ENCODE measurements at places on chromosomes 12 and 14.

DNA sequence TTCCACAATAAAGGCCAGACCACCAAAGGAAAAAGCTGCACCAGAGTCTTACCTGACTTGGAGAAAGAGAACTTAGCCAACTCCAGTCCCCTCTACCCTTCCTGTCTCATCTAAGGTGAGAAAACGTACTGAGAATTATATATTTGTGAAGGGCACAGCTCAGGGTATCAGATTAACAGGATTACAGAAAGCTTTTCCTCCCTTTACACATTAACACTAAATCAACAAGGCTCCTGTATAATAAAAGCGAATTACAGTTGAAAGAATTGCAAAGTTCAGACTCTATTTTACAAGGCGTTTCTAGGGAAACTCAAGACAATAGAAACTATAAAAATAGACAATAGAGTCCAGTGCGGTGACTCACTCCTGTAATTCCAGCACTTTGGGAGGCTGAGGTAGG, 82.7 kb upstream of the RPL10L start:
- H3K36me3 ChIP-seq, result no peaks in the 10 kb centered on the region
- H3K4me1 ChIP-seq, result no peaks in the 10 kb centered on the region
- H3K27ac ChIP-seq, result peak overlapping the region; percentile 86

- H3K36me3 ChIP-seq, result no peaks in the 10 kb centered on the region
- H3K27ac ChIP-seq, result peak overlapping the region; percentile 33
- no peaks in the 10 kb centered on the region for H3K27me3 ChIP-seq
- peak overlapping the region; percentile 51 for H3K4me3 ChIP-seq
- H3K4me1 ChIP-seq, result peaks cover 8% of the 10 kb centered on the region
- peak; percentile 30 for DNase-seq
Observed at GRCh38 chr12:105083551-105084105, 630 bp downstream of the ALDH1L2 start.

DNA sequence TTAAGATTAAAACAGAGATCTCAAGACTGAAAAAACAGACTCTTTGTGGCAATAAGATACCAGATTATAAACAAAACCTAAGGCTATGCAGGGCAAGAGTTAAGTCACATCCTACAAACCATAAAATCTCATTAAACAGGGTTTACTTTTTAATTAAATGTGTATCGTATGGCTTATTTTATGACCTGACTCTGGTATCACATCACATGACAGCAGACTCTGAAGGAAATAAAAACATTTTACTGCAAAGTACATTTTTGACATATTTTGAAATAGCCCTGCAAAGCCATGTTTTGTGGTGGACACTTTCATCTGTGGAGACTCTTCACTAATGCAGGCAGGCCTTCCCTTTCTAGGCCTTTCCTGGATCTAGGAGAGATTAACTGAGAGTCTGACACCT, 327.6 kb upstream of the CLEC14A start:
- H3K27ac ChIP-seq, result no peak overlapping the region
- no peak overlapping the region for H3K4me3 ChIP-seq
- no peak for DNase-seq
- H3K4me1 ChIP-seq, result no peaks in the 10 kb centered on the region

GRCh38 chr12:18716236-18716635, 21.6 kb downstream of the PLCZ1 start:
- H3K4me1 ChIP-seq, result no peaks in the 10 kb centered on the region
- no peak overlapping the region for H3K4me3 ChIP-seq
- H3K27me3 ChIP-seq, result no peaks in the 10 kb centered on the region
- no peaks in the 10 kb centered on the region for H3K36me3 ChIP-seq
- no peak for DNase-seq

DNA sequence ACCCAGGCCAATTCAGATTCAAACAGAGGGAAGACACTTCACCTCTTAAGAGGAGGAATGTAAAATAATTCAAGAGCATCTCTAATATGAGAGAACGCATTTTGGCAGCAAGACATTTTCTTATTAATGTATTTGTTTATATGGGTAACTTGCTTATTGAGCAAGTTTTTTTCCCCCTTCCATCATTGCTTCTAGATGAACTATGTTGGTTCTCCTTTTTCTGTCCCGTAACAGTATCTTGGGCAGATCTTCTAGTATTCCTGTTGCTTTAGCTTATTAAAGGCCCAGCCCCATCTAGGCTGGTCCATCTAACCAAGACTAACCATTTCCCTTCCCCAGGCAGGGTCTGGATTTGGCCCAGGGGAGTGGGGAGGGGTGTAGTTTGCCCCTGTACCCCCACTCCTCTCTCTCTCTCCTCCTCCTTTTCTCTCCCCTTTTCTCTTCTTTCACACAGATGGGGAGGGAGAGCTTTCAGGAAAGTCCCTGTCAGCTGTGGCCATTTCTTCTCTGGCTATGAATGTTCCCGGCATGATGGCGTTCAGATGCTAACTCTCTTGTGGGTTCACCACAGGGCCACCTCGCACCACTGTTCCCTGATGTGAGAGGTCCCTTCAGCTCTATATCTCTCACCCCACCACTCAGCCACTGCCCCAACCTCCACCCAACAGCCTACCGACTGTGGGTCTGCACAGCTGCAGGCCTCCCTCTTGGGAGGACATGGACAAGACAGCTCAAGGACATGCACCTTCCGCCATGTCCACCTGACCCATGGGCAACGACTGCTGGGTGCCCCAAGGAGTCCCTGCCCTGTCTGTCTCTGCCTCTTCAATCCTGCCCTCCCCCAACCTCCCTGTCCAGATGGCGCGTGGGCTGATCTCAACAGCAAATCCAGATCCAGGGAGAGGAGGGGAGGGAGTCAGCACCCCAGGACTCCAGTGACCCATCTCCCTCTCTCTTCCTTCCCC, 15.8 kb upstream of the RPS6KL1 start:
- no peak overlapping the region for H3K4me3 ChIP-seq
- peaks cover 6% of the 10 kb centered on the region for H3K4me1 ChIP-seq
- no peak for DNase-seq
- no peaks in the 10 kb centered on the region for H3K36me3 ChIP-seq
- no peaks in the 10 kb centered on the region for H3K27me3 ChIP-seq

Measured in colonic mucosa (tissue), 4 donors.